Karpas-422 (cell line): ENCODE measurements at places on chromosomes 7 and 10. TPM values are rescaled to one million over a fixed set of nuclear protein-coding genes. Genes with fewer than 3 reads are reported as not detected.

OR2A12 gene
- total RNA-seq: not detected in 2 replicates

IL6 gene
- 0.25 TPM in 1 of 2 replicates, not detected in the other for total RNA-seq

ASIC3 gene
- 4.5 and 6.2 TPM in 2 replicates for total RNA-seq

CDK1 gene
- 54.4 and 129 TPM in 2 replicates for total RNA-seq

FAM13C gene
- not detected in 2 replicates for total RNA-seq

BUB3 gene
- 183 and 393 TPM in 2 replicates for total RNA-seq

DENND2A gene
- not detected in 2 replicates for total RNA-seq

TACR2 gene
- total RNA-seq: 1.9 TPM in 1 of 2 replicates, not detected in the other

ACSL5 gene
- 55.6 and 63.6 TPM in 2 replicates for total RNA-seq

AGMO gene
- not detected in 2 replicates for total RNA-seq

VPS37D gene
- total RNA-seq: not detected in 2 replicates

HTR7 gene
- 0.26 TPM in 1 of 2 replicates, not detected in the other for total RNA-seq

ASAH2 gene
- total RNA-seq: 8.7 and 20.0 TPM in 2 replicates

FBXO24 gene
- 1.0 TPM in 1 of 2 replicates, not detected in the other for total RNA-seq

HABP2 gene
- total RNA-seq: not detected in 2 replicates

PIK3CG gene
- 87.6 and 118 TPM in 2 replicates for total RNA-seq

CPXM2 gene
- not detected in 2 replicates for total RNA-seq

CPED1 gene
- total RNA-seq: 0.04 and 1.2 TPM in 2 replicates

ASB15 gene
- total RNA-seq: 0.04 TPM in 1 of 2 replicates, not detected in the other

POMZP3 gene
- 1.4 and 3.0 TPM in 2 replicates for total RNA-seq

SCIN gene
- total RNA-seq: not detected in 2 replicates

GDF10 gene
- not detected in 2 replicates for total RNA-seq

CRYGN gene
- not detected in 2 replicates for total RNA-seq

ASZ1 gene
- not detected in 2 replicates for total RNA-seq

INSYN2A gene
- total RNA-seq: not detected in 2 replicates

CDK6 gene
- total RNA-seq: 49.4 and 65.1 TPM in 2 replicates

PSMG3 gene
- total RNA-seq: 29.9 and 70.4 TPM in 2 replicates

AMZ1 gene
- total RNA-seq: not detected in 2 replicates

IGFBP3 gene
- total RNA-seq: not detected in 2 replicates

MYH16 gene
- not detected in 2 replicates for total RNA-seq

GIMAP5 gene
- total RNA-seq: not detected in 2 replicates

RBM20 gene
- total RNA-seq: not detected in 2 replicates

ABCC2 gene
- 0.07 and 1.4 TPM in 2 replicates for total RNA-seq

CPA2 gene
- total RNA-seq: not detected in 2 replicates

DPP6 gene
- not detected in 2 replicates for total RNA-seq

TMEM196 gene
- not detected in 2 replicates for total RNA-seq

CLRN3 gene
- not detected in 2 replicates for total RNA-seq

GPR85 gene
- total RNA-seq: 0.07 TPM in 1 of 2 replicates, not detected in the other

CLDN4 gene
- total RNA-seq: not detected in 2 replicates

OR9A2 gene
- total RNA-seq: not detected in 2 replicates

SMARCD3 gene
- total RNA-seq: 3.2 and 8.7 TPM in 2 replicates

ANKRD1 gene
- total RNA-seq: not detected in 2 replicates

RASSF4 gene
- total RNA-seq: 3.6 and 7.1 TPM in 2 replicates

PPA1 gene
- total RNA-seq: 375 and 560 TPM in 2 replicates

CHAT gene
- not detected in 2 replicates for total RNA-seq

HOXA10 gene
- total RNA-seq: not detected in 2 replicates

EBF3 gene
- not detected in 2 replicates for total RNA-seq

ABCF2 gene
- total RNA-seq: 31.2 and 48.6 TPM in 2 replicates

VAX1 gene
- total RNA-seq: not detected in 2 replicates

TAS2R3 gene
- 0.94 and 1.0 TPM in 2 replicates for total RNA-seq
